CD4-positive, CD25-positive, alpha-beta regulatory T cell (primary cell): ENCODE measurements at places on chromosomes 16 and 17.

GRCh38 chr16:29860218-29860617, 2.8 kb downstream of the CDIPT start:
- peaks cover 25% of the 10 kb centered on the region for H3K36me3 ChIP-seq
- H3K27me3 ChIP-seq: no peaks in the 10 kb centered on the region
- no peak overlapping the region for H3K4me3 ChIP-seq
- H3K27ac ChIP-seq: no peak overlapping the region
- H3K4me1 ChIP-seq: peaks cover 27% of the 10 kb centered on the region

DNA sequence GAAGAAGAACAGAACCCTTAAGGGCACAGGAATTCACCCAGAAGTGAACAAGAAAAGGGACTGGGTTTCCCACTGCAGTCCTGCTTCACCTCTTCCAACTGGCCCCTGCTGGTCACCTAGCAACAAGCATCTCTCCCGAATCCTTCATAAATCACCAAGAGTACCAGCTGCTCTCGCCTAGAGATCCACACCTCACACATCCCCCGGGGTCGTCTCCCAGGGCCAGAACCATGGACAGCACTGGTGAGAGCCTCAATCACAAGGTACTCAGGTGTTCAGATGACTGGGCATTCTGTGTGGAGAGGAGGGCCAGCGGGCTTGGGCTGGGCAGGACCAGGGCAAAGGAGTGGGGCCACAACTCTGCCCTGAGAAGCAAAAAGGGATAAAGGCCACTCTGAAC, 65.9 kb downstream of the CCT6B start:
- H3K36me3 ChIP-seq: no peaks in the 10 kb centered on the region
- no peak overlapping the region for H3K27ac ChIP-seq
- H3K4me1 ChIP-seq: no peaks in the 10 kb centered on the region
- no peak for DNase-seq

GRCh38 chr17:3804503-3804931, 3.5 kb upstream of the ITGAE start:
- DNase-seq: peak; percentile 64
- no peaks in the 10 kb centered on the region for H3K4me1 ChIP-seq
- H3K36me3 ChIP-seq: peaks cover 12% of the 10 kb centered on the region
- H3K4me3 ChIP-seq: no peak overlapping the region

DNA sequence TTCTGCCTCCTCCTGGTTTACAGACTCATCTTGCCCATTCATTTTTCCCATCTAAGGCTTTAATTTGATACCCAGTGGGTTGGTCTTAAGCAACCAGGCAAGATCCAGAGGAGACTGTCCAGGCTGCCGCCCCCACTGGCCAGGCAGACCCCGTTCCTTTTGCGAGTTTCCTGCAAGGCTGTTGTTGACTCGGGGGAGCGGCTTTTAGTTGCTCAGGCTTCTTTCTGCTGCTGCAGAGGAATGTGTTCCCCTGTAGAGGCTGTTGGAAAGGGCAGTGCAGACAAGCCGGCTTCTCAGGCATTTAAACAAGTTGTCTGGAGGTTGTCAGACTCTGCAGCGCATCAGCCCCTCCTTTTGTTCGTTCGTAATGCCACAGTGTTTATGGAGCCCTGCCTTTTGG, 231.2 kb downstream of the PRKCA start:
- no peak overlapping the region for H3K4me3 ChIP-seq
- no peaks in the 10 kb centered on the region for H3K36me3 ChIP-seq
- no peaks in the 10 kb centered on the region for H3K4me1 ChIP-seq
- H3K27me3 ChIP-seq: no peaks in the 10 kb centered on the region
- DNase-seq: no peak

- DNase-seq: no peak
- H3K27ac ChIP-seq: no peak overlapping the region
- H3K4me3 ChIP-seq: no peak overlapping the region
- no peaks in the 10 kb centered on the region for H3K36me3 ChIP-seq
Measured at GRCh38 chr16:30925995-30926811, 2.8 kb downstream of the FBXL19 start.

GRCh38 chr17:65914784-65915342, 277.1 kb downstream of the CEP112 start:
- H3K36me3 ChIP-seq: no peaks in the 10 kb centered on the region
- H3K4me1 ChIP-seq: no peaks in the 10 kb centered on the region
- H3K27ac ChIP-seq: no peak overlapping the region
- no peak overlapping the region for H3K4me3 ChIP-seq
- no peak for DNase-seq

DNA sequence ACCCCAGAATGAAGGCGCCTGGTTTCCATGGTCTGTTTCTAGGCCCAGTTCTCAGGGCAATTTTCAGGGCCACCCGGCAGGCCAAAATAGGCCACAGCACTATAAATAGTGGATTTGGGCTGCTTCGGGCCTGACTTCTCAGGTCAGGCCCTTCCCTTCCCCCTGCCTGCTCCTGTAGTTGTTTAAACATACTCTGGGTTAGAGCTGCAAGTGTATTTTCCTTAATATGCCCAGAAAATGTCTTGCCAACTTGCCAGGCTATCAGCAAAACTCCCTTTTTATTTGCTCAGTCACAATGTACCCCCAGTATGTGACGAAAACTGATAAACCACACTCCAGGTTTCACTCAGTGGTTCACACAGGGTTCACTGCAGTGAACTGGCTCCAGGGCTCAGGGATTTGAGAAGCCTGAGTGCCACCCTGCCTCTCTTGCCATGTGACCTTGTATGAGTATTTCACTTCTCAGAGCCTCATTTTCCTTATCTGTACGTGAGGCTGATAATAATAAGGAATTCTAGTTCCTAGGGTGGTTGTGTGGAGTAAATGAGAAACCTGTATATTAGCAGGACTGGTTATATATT, 76.5 kb downstream of the GPRC5B start:
- H3K4me1 ChIP-seq: peaks cover 11% of the 10 kb centered on the region
- no peak overlapping the region for H3K4me3 ChIP-seq
- H3K36me3 ChIP-seq: no peaks in the 10 kb centered on the region

DNA sequence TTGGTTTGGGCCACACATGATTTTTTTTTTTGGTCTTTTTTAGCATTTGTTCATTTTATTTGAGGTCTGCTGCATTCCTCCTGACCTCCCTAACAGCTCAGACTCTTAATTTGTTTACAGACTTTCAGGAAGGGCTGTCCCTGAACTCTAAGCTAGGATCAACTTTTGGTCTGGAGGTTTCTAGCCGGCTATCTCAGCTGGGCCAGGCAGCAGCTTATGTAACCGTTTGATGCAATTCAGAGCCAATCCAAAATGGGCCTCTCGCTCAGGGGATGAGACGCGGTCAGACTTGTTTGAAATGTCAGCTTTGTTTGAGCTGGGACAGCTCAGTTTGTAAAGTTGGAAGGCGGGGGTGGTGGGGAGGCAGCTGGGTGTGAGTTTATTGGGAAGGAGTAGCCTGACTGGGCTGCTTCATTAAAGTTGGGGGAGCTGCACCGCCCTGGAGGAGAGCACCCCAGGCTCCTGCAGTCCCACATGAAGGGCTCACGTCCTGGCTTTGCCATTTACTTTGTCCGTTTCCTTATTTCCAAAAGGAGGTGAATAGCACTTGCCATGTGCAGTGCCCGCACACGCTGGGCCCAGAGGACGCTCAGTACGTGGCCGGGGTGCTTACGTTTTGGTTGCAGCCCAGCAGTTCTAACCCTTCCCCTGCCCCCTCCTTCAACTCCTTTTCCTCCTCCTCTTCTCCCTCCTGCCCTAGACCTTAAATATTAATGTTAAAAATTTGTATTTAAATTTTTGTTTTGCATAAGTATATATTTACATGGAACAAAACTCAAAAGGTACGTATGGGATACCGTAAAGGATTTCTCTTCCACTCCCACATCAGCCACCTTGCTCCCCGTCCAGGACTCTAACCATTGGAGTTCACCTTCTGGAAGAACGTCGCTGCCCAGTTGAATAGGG, 121.2 kb downstream of the SNX29 start:
- no peak for DNase-seq
- H3K4me3 ChIP-seq: no peak overlapping the region
- peaks cover 2% of the 10 kb centered on the region for H3K36me3 ChIP-seq
- no peak overlapping the region for H3K27ac ChIP-seq
- H3K4me1 ChIP-seq: peaks cover 7% of the 10 kb centered on the region

- H3K4me1 ChIP-seq: peaks cover 3% of the 10 kb centered on the region
- no peak overlapping the region for H3K4me3 ChIP-seq
- no peak overlapping the region for H3K27ac ChIP-seq
- peaks cover 5% of the 10 kb centered on the region for H3K27me3 ChIP-seq
- no peak for DNase-seq
Measured at GRCh38 chr17:49581648-49581998, 6.0 kb downstream of the NXPH3 start.

- DNase-seq: no peak
- peaks cover 68% of the 10 kb centered on the region for H3K36me3 ChIP-seq
- H3K27ac ChIP-seq: no peak overlapping the region
- no peak overlapping the region for H3K4me3 ChIP-seq
- H3K27me3 ChIP-seq: no peaks in the 10 kb centered on the region
Measured at GRCh38 chr17:80236911-80237310, 16.7 kb downstream of the SLC26A11 start.

GRCh38 chr16:10168258-10168657, 14.0 kb downstream of the GRIN2A start:
- no peak overlapping the region for H3K4me3 ChIP-seq
- H3K27me3 ChIP-seq: no peaks in the 10 kb centered on the region
- no peak for DNase-seq
- no peaks in the 10 kb centered on the region for H3K4me1 ChIP-seq

DNA sequence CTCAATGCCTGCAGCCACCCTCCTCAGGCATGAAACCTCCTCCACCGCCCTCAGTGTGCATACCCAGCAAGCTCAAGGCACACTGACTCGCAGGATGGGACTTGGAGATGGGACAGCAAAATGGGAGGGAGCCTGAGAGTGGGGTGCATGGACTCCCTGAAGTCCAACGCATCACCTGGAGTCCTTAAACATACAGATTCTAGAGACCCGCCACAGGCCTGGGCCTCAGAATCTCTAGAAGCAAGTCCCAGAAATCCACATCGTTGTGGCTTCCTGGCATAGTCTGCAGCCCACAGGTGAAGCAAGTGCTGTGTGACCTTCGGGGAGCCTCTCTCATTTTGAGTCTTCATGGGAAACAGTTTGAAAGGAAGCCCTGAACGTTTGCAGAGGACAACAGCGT, 3.6 kb upstream of the TBX21 start:
- peaks cover 12% of the 10 kb centered on the region for H3K4me1 ChIP-seq
- no peaks in the 10 kb centered on the region for H3K36me3 ChIP-seq
- H3K27ac ChIP-seq: no peak overlapping the region
- DNase-seq: no peak
- peaks cover 2% of the 10 kb centered on the region for H3K27me3 ChIP-seq

- no peaks in the 10 kb centered on the region for H3K36me3 ChIP-seq
- H3K4me3 ChIP-seq: no peak overlapping the region
- no peak overlapping the region for H3K27ac ChIP-seq
- DNase-seq: no peak
Measured at GRCh38 chr17:17351901-17352781, 49.0 kb downstream of the NT5M start.

DNA sequence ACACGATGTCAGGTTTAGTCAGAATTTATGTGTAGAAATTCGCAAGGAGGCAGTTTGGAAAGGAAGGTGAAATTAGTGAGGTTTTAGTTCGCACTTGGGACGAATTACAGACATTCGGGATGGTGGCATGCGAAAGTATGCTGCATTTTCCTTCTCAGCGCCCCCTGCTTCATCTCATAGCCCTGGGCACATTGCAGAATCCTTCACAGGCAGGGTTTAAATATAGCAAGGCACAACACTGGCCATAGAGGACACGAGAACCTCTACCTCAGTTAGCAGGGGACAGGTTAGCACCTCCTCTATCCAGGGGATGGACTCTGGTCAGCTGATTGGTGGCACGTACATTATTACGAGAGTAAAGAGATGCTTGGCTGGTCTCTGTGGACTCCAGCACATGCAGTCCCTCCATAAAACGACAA, 47.5 kb downstream of the MAP2K6 start:
- no peak overlapping the region for H3K4me3 ChIP-seq
- H3K27ac ChIP-seq: no peak overlapping the region
- DNase-seq: no peak
- no peaks in the 10 kb centered on the region for H3K36me3 ChIP-seq

DNA sequence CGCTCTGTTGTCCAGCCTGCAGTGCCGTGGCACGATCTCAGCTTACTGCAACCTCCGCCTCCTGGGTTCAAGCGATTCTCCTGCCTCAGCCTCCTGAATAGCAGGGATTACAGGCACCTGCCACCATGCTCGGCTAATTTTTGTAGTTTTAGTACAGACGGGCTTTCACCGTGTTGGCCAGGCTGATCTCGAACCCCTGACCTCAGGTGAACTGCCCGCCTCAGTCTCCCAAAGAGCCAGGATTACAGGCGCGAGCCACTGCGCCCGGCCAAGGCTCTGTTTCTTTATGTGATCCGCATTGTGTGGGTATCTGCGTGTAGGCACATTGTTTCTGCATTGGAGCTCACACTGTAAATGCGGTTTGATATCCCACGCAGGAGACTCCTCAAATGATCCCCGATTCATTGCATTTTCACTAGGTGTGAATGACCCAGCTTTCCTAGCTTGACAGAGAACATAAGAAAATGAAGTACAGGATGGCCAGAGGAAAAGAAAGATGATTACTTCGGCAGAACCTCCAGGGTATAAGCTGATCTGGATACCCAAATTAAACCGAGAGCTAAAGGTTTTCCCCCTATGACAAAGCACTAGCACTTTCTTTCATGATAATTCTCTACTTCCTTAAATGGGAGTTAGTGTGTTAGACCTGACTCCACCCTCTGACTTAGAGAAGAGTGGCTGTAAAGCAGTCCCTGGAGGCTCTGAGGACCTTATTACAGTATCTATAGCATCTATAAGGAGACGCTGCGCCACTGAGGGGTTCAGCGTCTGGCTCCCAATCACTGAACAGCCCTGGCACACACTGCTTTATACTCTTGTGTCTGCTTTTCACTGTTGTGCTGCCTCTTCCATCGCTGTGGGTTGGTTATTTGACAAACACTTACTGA, 17.3 kb downstream of the COTL1 start:
- peak overlapping the region; percentile 89 for H3K27ac ChIP-seq
- H3K36me3 ChIP-seq: peaks cover 4% of the 10 kb centered on the region
- no peak for DNase-seq
- H3K4me3 ChIP-seq: peak overlapping the region; percentile 87
- peaks cover 94% of the 10 kb centered on the region for H3K4me1 ChIP-seq

- H3K4me3 ChIP-seq: no peak overlapping the region
- no peaks in the 10 kb centered on the region for H3K27me3 ChIP-seq
Measured at GRCh38 chr16:51607201-51607651, 456.2 kb upstream of the SALL1 start.

- no peak overlapping the region for H3K4me3 ChIP-seq
- peaks cover 14% of the 10 kb centered on the region for H3K27me3 ChIP-seq
- no peaks in the 10 kb centered on the region for H3K36me3 ChIP-seq
- H3K4me1 ChIP-seq: no peaks in the 10 kb centered on the region
Measured at GRCh38 chr16:74275031-74275636, 21.5 kb upstream of the PSMD7 start.

DNA sequence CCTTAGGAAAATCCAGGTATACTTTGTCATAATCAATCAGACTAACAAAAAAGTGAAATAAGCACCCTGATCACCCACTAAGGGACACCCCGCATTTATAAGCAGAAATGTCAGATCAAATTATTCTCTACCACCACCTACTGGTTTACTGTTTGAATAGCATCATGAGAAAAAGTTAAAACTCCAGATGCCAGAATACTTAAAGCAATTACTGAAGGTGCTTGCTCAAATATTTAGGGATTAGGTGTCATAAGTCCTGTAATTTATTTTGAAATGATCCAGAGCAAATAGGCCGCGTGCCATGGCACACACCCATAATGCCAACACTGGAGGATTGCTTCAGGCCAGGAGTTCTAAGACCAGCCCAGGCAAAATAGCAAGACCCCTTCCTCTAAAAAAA, 2.3 kb downstream of the TOP2A start:
- no peak overlapping the region for H3K27ac ChIP-seq
- H3K4me1 ChIP-seq: peaks cover 33% of the 10 kb centered on the region
- H3K4me3 ChIP-seq: no peak overlapping the region
- no peaks in the 10 kb centered on the region for H3K27me3 ChIP-seq

- H3K27me3 ChIP-seq: no peaks in the 10 kb centered on the region
- no peaks in the 10 kb centered on the region for H3K4me1 ChIP-seq
- H3K27ac ChIP-seq: no peak overlapping the region
Measured at GRCh38 chr17:81315129-81315884, 20.2 kb upstream of the SLC38A10 start.
